Posterior cingulate gyrus (tissue), 11 donors: ENCODE measurements at places on chromosomes 13 and 19.

DNA sequence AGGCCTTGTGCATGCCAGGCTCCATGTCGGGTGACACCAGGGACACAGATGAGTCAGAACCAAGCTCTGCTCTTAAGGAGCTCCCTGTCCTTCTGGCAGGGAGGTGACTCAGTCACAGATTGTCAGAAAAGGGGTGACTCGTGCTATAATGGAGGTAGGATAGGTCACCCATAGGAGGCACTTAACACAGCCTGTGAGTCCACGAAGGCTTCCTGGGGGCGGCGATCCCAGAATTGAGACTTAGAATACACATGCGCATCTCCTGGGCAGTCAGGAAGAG, 19.6 kb downstream of the FUZ start:
- DNase-seq, result no peak

DNA sequence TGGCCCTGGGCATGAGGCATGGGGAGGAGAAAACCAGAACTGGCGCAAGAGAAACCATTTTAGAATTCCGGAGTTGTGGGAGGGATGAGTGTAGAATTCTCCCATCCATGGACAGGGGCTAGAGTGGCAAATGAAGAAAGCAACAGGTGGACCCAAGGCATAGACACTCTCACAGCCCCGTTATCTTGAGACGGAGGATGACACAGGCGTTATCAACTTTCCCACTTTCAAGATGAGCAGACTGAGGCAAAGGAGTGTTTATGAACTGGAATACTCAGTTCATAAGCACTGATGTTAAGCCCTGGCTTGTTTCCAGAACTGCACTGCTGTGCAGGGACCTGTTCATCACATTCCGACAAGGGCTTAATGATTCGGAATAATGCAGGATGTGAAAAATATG, 1.1 kb upstream of the GTF3A start:
- DNase-seq, result no peak

DNA sequence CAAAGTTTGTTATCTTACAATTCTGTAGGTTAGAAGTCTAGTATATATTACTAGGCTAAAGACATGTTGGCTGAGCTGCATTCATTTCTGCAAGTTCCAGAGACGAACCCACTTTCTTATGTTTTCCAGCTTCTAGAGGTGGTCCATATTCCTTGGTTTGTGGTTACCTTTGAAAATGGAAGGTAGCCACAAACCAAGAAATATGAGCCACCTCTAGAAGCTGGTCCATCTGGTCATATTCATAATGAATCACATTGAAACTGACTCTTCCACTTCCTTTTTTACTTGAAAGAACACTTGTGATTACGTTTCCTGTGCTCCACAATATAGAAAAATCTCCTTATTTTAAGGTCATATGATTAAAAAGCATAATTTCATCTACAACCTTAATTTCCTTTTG, 943.0 kb upstream of the PCDH9 start:
- DNase-seq, result no peak

GRCh38 chr19:13727798-13728197, 36.5 kb upstream of the MRI1 start:
- DNase-seq, result no peak

DNA sequence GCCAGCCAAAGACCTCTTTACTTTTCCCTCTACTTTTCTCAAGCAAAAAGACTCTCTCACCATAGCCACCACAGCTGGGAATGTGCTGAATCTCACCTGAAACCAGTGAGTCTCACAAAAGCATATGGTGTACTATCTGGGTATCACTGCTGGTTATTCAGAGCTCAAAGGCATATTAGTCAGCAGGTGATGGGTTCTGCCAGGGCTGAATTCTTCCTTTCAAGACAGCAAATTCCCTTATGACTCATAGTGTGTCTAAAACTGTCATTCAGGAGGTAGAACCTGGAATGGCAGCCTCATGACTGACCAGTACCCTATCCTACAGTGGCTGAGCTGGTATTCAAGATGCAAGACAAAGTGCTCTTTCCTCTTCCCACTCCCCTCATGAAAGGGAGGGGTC, 2859.1 kb downstream of the PCDH9 start:
- no peak for DNase-seq

DNA sequence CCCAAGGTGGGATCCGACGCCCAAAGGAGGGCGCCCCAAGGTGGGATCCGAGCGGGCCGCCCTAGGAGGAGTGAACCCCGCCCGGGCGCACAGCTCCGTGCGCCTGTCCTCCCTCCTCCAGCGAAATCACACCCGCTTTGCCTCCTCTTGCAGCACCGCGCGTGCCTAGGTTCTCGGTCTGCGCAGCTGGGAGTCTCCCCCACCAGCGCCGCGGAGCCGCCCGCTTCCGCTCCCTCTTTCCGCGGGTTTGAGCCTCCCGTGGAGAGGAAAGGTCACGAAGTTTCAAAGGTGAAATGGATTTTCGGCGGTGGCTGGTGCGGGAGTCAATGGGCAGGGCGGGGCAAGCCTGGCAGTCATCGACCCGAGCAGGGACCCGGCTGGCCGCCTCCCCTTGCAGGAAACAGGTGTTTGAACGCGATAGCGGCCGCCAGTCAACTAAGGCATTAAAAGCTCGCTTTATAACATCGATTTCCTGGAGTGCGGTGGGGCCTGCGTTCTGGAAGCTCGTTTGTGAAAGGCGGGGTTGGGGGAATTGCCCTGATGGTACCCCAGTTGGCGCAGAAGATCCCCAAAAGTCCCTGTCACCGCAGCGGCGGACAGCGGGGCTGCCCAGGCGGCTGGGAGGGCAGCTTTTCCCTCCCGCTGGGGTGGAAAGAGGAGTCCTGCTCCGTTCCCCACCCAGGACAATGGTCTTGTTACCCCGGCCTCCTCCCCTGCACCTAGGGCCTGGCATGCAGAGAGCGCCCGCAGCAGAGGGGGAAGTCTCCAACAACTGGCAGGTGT, 9.0 kb upstream of the SOX1 start:
- DNase-seq, result no peak

GRCh38 chr19:19113040-19113626, 25.1 kb downstream of the TMEM161A start:
- DNase-seq, result peak; percentile 91

GRCh38 chr13:107365466-107366215, 797.7 kb upstream of the ARGLU1 start:
- DNase-seq, result no peak

DNA sequence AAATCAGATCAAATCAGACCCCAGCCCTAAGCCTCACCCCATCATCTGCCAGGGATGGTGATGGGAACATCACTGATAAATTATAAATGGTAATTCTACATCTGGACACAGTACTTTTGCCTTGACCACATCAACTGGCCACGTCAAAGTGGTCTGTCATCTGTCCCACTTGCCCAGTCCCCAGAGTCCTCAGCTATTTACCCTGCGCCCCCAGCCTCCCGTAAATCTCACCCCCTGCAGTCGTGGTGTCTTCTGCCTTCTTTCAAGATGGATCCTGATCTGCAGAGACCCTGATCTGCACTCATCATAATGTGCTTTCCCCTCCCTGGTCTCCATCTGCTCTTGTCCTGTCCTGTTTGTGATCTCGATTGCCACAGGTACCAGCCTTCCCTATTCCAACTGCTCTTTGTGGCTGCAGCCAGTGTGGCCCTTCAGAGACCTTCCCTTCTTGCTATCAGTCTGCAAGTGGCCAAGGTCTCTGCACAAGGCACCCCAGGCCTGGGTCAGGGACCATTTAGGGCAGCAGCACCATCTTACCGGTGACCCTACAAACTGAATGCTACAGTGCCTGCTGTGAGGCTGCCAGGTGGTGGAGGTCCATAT, 26.7 kb upstream of the POP4 start:
- no peak for DNase-seq

DNA sequence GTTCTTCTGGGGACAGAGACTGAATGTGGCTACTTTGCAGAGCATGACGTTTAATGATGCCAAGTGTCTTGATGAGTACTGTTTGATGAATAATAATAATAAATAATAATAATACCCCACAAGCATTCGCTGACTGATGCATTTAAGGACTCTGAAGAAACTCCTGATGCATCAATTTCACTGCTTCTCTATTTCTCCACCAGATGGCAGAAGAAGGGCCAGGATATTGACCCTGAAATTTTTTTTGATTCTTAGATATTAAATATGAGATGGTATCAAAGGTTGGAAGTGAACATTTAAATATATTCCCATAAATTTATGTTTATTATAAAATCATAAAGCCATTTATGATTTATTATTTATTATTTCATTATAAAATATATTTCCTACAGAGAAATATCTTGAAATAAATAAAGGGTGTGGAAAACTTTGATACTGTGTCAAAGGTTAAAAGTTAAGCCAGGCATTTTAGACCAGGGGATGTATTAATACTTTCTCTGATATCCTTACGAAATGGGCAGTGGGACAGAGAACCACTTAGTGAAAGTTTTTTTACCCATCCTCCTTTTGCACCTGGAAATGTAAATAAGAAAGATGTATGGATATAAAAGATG, 170.9 kb downstream of the LACC1 start:
- DNase-seq, result no peak

- no peak for DNase-seq
Measured at GRCh38 chr13:72218966-72219365, 352.0 kb upstream of the DACH1 start.

GRCh38 chr13:98111168-98112098, 31.5 kb upstream of the FARP1 start:
- DNase-seq, result no peak

DNA sequence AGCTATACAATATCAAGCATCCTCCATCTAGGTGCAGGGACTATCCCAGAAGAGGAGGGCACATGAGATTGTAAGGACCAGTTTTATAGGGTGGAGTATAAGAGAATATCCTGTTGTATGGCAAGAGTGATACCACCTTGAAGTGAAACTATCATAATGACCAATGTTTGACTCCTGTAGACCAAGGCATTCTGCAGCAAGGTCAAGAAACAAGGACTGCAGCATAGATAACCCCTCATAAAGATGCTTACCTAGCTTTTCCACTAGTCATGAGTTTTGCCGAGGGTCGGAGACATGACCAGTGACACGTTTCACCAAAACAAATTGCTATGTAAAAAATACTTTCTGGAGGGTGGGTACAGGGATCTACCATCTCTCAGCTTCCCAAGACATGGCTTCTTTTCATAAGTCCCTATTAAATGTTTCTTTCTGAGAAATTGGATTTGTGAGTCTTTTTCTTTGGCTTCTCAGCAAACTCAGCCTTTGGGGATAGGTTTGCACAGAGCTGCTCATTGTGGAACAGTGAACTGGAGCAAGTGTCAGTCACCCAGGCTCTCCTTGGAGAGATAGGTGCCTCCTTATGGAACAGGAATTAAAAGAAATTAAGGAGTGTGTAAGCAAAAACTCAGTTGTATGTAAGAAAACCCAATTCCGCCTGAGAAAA, 28.2 kb upstream of the CYSLTR2 start:
- no peak for DNase-seq

- no peak for DNase-seq
Measured at GRCh38 chr19:10467104-10467706, 36.0 kb downstream of the KEAP1 start.

DNA sequence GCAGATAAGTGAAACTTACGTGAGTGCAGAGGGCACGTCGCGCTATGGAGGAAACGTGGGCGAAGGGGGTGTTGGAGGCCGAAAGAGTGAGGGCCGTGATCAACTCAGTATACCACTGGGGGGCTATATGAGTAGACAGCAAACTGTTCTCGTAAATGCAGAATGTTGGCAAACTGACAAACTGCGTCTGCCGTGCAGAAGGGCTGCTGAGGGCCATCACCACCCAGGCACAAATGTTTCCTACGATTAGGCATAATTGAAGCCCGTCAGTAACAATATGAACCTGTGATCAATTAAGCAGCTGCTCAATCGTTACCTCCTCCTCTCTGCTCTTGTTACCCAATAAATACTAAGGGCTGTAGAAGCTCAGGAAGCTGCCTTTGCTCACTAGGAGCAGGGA, 17.3 kb upstream of the MADCAM1 start:
- no peak for DNase-seq

- no peak for DNase-seq
Measured at GRCh38 chr19:7670790-7671189, 1.9 kb downstream of the RETN start.

DNA sequence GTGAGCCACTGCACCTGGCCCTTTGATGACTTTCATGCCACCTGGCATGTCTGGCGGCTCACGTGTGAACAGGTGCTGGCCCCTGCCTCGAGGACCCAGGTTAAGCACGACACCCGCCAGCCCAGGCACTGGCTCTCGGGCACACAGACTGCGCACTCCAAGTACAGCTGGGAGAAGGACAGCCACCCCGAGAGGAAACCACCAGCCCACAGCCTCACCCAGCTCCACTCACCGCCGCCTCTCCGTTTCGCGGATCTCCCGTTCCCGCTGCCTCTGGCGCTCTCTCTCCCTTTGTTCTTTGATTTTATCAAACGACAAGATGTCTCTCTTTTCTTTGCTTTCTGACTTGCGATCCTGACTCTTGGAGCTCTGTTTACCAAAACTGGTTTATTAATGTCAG, 27.4 kb upstream of the TINCR start:
- DNase-seq, result peak; percentile 66

DNA sequence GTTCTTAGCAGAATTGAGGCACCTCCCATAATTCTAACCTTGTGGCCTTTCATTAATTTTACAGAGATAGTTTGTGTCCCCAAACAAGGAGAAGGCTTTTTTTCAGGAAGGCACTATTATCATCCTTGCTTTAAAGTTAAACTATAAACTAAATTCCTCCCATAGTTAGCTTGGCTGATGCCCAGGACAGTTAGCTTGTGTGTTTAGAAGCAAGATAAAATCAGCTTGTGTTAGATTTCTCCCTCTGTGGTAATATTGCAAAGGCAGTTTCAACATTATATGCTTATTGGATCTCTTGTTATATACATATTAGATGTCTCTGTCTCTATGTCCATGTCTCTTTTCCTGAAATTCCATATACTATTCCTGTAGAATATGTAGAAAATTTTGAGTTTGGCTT, 342.7 kb downstream of the TBC1D4 start:
- DNase-seq, result no peak

DNA sequence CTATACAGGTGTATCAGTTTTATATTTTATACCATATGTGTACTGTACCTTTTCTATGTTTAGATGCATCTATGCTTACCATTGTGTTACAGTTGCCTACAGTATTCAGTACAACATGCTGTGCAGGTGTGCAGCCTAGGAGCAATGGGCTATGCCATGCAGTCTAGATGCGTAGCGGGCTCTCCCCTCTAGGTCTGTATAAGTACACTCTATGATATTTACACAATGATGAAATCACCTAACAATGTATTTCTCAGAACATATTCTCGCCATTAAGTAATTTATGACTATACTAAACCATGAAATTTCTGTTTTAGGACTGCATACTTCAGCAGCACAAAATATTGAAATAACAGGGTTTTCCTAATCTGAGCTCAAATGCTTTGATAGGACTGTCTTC, 179.6 kb downstream of the RFC3 start:
- DNase-seq, result no peak

- no peak for DNase-seq
Measured at GRCh38 chr13:38879278-38879677, 111.4 kb downstream of the STOML3 start.

- no peak for DNase-seq
Measured at GRCh38 chr19:44677019-44677811, 5.9 kb downstream of the CEACAM19 start.

- DNase-seq, result no peak
Measured at GRCh38 chr13:50074843-50075242, 59.6 kb downstream of the KCNRG start.

GRCh38 chr19:35696835-35697234, 7.5 kb upstream of the ZBTB32 start:
- DNase-seq, result no peak
